NCI-H1694 treated with DMSO at 0.1 percent for 48 hours (cell line): ENCODE measurements at places on chromosomes 6 and 20.

GRCh38 chr20:2807019-2807418, 6.6 kb upstream of the CPXM1 start:
- DNase-seq = no peak

GRCh38 chr20:62782149-62782892, 14.0 kb upstream of the MRGBP start:
- no peak for DNase-seq

GRCh38 chr6:110180228-110181008, at the start of gene CDC40:
CDC40 (plus strand) TSS chr6:110180427; CDS start chr6:110180445, 18 bp downstream.
- no peak for DNase-seq

- DNase-seq = no peak
These were observed 7.3 kb downstream of the SCML4 start for GRCh38 chr6:107816818-107817217.

- DNase-seq = no peak
These were observed 139.7 kb downstream of the PLCB1 start for GRCh38 chr20:8271727-8272126.

DNA sequence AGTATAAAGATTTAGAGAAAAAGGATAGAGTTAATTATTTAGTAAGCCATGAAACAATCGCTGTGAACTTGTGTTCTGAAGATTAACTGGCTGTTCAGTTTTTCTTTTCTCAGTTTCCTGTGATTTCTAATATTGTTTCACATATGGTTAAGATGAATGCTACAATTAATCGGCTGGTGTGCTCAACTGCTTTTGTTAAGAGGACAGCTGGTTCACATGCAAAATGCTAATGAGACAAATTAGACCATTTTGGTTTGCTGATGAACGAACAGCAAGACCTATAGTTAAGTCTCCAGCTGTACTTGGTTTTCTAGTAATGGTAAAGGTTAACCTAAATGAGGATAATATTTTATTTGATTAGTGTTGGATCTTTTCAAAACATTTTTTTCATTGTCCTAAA, 10.8 kb upstream of the NHSL1 start:
- DNase-seq = peak; percentile 16

DNA sequence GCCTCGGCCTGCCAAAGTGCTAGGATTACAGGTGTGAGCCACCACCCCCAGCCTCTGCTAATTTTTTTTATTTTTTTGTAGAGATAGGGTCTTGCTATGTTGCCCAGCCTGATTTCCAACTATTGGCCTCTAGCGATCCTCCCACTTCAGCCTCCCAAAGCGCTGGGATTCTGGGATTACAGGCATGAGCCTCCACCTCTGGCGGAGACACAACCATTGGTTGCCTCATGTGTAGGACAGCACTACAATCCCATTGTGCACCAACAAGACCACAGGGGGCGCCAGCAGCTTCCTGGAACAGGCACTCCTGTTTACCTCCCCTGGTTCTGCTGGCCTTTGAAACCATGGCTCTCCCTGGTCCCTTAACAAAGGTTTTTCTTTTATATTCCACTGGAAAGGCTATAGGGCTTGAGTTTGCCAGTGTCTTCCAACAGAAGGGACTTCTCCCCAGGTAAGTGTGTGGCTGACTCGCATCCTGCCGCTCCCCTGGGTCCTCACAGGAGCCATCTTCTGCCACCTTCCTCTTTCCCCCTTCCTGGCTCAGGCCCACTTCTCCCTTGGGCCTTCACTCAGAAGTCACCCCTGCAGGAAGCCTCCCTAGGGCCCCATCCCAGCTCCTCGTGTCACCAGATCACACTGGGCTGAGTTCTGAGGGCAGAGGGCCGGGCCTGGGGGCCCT, 39.2 kb upstream of the TLDC2 start:
- DNase-seq = peak; percentile 42

DNA sequence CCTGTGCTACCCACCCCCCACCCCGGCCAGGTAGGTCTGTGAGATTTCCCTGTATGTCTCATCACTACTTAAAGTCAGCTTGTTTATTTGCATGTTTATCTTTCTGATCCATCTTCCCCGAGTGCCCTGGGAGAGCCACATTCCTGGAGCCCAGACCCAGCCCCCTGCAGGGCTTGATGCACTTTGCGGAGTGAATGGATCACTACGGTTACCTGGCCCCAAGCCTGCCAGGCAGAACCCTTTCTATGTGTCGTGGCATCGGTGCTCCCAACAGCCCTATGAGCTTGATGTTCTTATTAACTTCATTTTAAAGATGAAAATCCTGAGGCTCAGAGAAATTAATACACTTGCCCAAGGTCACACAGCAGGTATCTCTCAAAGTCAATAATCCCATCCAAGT, 13.6 kb upstream of the SLCO4A1 start:
- no peak for DNase-seq

- no peak for DNase-seq
These were observed 46.9 kb upstream of the ENPP5 start for GRCh38 chr6:46217671-46218131.

DNA sequence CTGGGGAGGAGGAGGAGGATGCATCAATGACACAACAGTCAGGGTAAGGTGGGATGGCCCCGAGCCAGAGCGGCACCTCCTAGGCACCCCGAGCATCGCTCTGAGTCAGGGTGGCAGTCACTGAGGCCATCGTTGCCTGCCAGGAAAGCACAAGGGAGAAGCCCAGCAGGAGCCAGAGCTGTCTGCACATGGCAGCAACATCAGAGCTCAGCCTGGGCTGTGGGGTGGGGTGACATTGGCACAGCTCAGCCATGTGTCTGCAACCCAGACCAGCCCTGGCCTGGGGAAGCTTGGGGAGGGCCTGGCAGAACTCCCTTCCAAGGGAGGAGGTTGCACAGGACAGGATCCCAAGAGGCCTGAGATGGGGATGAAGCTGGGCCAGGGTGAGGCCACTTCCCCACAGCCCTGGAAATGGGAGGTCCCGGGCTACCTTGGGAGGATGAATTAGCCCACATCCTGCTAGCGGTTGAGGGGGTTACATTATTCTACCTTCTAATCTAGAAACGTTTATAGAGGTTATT, 255.6 kb downstream of the MAFB start:
- DNase-seq = no peak

DNA sequence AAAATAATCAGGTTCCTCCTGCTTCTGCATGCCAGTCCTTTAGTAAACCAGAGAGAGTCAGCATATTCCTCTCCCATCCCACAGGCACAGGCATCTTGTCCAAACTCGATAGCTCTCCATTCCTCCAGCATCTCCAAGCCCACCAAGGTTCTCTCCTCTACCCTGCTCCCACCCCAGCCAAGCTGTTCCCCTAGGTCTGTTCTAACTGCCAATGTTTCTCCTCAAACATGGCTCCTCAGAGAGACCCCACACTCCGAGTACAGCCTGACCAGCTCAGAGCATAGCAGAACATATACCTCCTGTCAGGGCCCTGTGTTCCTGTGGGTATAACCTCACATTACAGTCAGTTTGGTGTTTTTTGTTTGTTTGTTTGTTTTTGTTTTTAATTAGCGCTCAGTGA, 177.8 kb downstream of the VEGFA start:
- DNase-seq = no peak

DNA sequence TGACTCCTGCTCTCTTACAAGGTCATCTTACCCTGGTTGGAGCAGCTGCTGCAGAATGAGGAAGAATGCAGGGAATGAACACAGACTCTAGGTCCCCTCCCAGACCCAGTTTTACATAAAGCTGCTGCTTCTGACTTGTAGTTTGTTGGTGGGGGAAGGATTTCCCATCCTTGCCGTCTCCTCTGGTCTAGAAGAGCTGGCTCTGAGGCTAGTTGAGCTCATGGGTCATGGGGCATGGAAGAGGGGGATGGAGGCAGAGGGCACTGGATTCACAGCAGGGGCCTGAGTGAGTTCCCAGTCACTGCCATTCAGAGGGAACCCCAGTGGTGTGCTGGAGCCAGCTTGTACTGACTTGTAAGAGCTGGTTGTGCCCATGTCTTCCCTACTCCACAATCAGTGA, 9.2 kb upstream of the GUCA1A start:
- DNase-seq = no peak

DNA sequence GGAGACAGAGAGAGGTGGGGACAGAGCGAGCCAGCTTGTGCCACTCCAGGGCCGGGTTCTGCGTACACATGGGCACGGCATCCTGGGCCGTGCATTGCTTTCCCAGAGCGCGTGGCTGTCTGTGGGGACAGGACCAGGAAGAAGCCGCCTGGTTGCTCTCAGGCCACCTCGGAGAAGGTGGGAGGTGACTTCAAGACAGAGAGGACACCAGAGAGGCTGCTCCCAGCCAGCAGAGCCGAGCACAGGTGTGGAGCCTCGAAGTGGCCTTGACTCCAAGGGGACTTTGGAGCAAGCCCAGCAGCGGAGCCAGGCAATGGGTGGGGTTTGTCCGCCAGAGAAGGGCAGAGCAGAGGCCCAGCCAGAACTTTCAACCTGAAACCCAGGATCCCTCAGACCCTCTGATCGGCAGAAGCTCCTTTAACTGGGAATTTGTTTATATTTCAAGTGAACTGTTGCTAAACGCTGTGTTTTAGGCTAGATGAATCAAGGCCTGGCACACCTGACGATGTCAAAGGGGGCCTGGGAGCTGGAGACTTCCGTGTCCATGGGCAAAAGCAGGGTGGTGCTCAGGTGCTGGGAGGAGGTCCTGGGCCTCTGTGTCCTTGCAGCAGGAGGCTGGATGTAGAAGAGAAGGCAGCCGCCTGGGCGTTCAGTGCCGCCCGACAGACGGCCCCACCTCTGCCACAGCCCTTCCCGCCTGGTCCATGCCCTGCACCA, 262.1 kb downstream of the DLL1 start:
- DNase-seq = no peak

- no peak for DNase-seq
These were observed 565.0 kb upstream of the CHD6 start for GRCh38 chr20:42183147-42183546.

- no peak for DNase-seq
These were observed 119.9 kb upstream of the PRND start for GRCh38 chr20:4601630-4602296.

- DNase-seq = peak; percentile 74
These were observed 20.0 kb upstream of the TRIM27 start for GRCh38 chr6:28943557-28944411.

GRCh38 chr6:82205930-82206392, 41.6 kb downstream of the IBTK start:
- no peak for DNase-seq

DNA sequence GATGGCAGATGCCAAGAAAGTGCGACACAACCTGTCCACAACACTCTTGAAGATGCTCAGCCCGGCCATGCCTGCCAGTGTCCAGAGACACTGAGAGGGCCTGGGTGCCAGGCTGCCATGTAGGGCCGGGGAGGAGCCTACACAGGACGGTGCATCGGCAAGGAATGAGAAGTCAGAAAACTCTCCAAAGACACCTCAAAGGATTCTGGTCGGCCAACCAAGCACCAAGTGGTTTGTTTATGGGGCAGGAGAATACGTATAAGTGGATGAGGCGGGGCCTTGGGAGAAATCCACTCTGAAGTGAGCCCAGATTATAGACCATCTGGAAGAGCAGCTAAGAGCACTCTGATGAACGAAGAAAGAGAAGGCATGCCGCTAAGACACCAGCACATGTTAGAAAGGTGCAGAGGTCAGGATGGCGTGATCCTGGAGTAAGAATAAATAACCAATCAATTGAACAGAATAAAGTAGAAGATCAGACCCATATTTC, 120.7 kb upstream of the FOXQ1 start:
- no peak for DNase-seq

- DNase-seq = no peak
These were observed 51.0 kb upstream of the FBXO30 start for GRCh38 chr6:145865595-145865994.

- no peak for DNase-seq
These were observed 77.2 kb downstream of the KIF13A start for GRCh38 chr6:17910189-17910588.

DNA sequence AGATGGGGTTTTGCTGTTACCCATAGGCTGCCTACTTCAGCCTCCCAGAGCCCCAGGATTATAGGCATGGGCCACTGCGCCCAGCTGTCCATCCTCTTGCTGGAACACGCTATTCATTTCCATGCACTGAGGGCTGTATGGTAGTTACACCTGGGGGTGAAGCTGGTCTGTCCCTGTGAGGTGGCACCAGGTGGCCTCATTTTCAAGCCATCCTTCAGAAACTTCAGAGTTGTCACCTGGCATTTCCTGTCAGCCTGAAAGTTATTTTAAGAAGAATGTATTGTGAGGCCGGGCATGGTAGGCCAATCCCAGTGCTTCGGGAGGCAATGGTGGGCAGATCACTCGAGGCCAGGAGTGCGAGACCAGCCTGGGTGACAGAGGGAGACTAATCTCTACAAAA, 147.6 kb downstream of the DTNBP1 start:
- DNase-seq = no peak

DNA sequence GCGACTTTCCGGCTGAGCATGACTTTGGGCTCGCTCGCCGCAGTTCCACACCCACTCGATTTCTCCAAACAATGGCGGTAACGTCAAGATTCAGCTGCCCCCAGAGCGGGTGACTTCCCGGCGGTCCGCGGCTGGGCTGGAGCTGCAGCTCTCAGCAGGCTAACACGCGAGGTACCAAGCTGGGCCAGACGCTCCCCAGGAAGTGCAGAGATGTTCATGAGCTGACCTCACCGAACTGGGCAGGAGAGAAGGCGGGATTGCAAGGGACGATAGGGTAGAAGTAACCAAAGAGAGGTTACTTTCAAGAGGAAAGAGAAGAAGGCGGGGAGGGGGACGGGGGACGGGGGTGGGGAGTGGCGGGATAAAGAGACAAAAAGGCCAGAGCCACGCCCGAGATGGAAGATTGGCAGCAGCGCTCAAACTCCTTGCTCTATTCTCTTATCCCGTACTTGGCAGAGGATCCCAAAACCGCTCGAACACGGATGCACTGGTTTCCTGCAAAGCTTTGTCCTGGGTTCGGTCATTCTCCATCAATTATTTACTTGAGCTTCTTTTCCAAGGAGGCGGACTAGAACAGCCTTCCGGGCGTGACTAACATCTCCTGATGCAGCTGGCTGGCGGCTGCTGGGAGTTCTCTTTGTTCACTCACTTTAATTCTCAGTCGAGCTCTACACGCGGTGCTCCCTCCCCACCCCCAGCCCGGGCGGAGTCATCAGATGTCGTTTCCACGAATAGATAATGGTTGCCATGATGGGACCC, at the start of gene MTCL3:
Gene MTCL3, minus strand, starts transcription at position 626 of the 759 bp plus-strand sequence.
- peak; percentile 92 for DNase-seq

DNA sequence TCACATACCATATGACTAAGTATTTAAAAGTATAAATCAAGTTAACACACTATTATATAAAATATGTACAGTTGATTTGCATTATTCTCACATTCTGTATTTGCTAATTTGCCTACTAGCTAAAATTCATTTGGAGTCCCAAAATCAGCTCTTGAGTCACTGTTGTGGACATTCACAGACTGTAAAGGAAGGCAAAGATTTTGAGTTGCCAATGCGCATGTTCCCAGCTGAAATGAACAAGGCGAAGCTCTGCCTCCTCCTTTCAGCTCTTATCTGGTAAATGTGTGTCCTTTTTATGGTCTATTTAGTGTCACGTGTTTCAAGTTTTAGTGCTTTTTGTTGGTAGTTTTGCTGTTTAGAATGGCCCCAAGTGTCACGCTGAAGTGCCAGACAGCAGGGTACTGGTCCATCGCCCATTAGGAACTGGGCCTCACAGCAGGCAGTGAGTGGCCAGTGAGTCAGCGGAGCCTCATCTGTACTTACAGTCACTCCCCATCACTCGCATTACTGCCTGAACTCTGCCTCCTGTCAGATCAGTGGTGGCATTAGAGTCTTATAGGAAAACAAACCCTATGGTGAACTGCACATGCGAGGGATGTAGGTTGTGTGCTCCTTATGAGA, 87.2 kb upstream of the ADTRP start:
- DNase-seq = no peak

- DNase-seq = no peak
These were observed 193.7 kb downstream of the SLC35F1 start for GRCh38 chr6:118100717-118101116.
